ENCODE measurements at places on chromosomes 11 and 22.

DNA sequence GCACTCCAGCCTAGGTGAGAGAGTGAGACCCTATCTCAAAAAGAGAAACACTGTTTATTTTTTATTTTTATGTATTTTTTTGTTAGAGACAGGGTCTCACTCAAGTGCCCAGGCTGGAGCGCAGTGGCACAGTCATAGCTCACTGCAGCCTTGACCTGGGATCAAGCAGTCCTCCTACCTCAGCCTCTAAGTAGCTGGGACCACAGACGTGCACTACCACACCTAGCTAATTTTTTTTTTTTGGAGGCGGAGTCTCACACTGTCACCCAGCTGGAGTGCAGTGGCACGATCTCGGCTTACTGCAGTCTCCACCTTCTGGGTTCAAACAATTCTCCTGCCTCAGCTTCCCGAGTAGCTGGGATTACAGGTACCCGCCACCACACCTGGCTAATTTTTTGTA lies 6.4 kb downstream of the RBX1 start:
- no peak for DNase-seq

- DNase-seq: no peak
Observed at GRCh38 chr11:117841551-117842031, 17.0 kb upstream of the FXYD2 start.

GRCh38 chr11:10295064-10295901 lies 1.3 kb upstream of the SBF2 start:
- DNase-seq: no peak

- no peak for DNase-seq
Observed at GRCh38 chr22:24591286-24591830, 1.5 kb downstream of the LRRC75B start.

DNA sequence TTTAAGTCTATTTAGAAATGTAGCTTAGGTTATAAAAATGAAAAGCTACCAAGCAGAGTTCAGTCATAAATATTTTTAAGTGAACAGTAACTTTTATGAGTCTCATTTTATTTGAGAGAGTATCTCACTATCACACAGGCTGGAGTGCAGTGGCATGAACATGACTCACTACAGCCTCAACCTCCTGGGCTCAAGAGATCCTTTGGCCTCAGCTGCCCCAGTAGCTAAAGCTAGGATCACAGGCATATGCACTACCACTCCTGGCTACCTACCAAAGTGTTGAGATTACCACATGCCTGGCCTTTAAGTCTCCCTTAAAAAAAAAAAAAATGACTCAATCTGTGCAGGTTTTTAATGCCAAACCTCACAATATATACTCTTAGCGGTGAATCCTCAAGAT lies 34.7 kb upstream of the CLNS1A start:
- DNase-seq: no peak

DNA sequence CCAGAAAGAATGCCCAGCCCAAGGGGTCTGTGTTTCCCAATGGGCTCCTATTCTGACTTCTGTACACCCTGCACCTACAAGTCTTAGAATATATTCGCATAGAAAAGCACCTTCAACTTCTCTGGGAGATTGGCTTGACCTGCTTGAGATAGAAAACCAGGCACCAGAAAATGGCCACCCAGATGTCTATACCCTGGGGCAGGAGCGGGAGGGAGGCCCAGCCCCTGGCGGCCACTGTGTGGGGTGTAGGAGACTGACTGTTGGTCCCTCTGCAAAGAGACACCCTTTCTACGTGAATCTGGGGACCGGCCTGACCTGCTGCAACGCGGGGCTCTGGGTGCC lies 8.5 kb downstream of the DENND6B start:
- DNase-seq: no peak

DNA sequence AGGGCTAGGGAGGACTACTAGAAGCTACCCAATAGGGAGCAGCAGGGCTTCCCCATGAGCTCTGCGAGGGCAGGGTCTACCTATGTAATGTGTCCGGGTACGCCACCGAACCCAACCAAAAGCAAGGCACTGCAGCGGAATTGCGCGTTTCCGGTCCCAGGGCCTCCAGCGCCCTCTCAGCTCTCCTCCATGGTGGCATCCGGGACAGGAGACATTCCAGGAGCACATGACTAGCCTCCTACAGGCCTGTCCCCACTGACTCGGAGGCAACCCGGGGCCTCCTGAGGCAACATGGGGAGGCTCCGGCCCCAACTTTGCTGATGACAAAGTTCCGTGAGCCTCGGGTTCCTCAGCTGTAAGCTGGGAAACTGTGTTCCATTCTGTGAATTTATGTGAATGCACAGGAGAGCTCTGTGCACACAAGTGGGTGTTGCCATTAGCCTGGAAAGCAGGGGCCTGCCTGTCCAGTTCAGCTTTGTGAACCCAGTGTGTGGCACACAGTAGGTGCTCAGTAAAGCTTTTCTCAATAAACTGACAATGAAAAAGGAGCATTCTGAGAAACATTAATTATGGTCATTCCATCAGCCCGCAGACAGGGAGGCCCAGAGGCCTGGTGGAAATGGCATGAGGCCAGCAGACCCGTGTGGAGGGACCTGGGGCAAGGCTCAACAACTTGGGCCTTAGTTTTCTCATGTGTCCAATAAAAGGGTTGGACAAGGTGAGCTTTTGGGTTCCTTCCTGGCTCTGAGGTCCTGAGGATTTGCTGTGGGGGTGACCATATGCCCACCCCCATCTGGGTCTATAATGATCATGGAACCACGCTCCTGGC lies 50.3 kb downstream of the CHRDL2 start:
- DNase-seq: no peak

DNA sequence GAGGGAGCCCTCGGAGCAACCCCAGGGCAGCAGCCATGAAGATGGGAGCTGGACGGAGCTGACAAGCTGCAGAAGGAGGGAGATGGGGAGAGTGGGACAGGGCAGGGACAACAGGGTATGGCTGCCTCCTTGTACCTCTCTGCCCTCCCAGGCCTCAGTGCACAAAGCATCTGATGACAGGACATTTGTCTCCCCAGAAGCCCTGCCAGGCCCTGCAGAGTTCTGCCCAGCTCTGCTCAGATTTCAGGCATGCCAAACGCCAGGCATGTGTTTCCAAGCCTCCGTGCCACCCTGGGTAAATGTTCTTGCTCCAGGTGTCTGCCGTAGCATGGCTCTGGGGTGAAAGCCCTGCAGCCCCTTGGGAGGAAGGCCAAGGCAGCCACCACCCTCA lies 1.1 kb upstream of the IFITM10 start:
- DNase-seq: no peak

DNA sequence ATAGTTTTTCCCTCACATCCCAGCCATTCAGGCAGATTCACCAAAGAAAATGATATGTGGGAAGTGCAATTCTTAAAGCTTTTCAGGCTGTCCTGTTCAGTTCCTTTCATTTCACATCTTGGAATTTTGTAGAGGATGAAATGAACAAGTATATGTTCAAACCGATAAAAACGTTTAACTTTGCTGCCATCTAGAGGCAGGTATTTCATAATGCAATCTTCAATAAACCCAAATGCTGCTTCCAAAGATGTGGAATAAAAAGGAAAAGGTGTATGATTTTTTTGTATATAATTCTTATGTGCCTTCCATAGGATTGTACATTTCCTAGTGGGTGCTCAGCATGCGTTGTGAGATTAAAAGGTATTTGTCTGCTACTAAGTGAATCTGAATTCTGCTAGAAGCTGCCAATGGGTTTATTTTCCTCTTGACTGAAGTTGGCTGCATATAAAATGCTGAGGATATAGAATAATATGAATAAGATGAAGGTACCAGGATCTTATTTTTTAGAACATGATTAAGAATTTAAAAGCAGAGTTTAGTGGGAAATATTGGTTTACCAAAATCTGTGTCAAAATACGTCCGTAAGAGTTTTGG lies 199.3 kb downstream of the PGR start:
- peak; percentile 63 for DNase-seq

DNA sequence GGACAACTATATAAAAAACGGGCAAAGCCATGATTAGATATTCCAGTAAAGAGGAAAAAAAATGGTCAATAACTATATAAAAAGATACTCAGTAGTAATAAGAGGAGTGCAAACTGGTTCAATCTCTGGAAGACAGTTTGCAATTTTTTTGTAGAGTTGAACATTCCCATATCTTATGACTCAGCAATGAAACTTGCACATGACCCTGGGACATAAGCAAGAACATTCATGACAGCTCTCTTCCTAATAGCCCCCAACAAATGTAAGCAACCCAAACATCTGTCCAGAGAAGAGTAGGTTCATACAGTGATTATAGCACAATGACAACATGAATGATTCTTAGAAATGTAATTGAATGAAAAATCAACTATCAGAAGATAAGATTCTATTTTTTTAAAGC lies 21.8 kb upstream of the CSF2RB start:
- DNase-seq: no peak

- no peak for DNase-seq
Observed at GRCh38 chr11:130370845-130371590, 56.3 kb upstream of the ZBTB44 start.

- DNase-seq: peak; percentile 89
Observed at GRCh38 chr11:121112498-121113455, 11.7 kb downstream of the TECTA start.

GRCh38 chr22:27260087-27260698 lies 541.4 kb downstream of the MN1 start:
- DNase-seq: no peak

DNA sequence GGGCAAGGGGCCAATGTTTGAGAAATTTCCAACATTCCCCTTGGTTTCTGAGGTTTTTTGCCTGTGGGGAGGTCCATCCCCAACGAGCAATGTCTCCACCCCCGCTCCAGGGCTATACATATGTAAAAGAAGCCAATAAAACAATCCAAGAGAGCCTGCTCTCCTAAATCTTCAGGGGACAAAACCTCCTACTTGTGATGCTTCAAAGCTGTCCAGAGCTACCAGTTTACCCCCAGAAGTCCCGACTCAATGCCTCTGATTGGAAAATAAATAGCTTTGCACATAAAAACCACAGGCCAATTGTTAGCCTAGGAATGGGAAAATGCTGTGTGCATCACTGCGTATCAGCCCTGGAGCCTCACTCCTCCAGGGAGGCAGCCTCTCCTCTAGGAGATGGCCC lies 66.0 kb upstream of the PAX6 start:
- no peak for DNase-seq

DNA sequence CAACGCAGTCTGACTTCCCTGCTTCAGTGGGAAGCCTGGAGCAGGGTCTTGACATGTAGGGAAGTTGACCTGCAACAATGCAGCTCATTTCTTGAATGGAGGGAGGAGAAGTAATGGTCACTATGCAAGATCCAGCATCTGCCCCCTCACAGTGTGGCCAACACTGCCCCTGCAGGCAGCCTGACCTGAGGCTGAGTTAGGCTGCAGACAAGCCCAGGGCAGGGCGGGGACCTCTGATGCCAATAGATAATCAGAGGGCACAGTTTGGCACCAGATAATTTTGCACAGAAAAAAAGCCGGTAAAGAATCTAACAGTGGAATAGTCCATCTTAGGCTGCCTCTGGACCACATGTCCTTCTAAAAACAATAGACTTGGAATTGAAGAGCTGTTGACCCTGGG lies 182.3 kb downstream of the DSCAML1 start:
- peak; percentile 49 for DNase-seq

GRCh38 chr11:14748090-14748489 lies 104.5 kb downstream of the PDE3B start:
- DNase-seq: no peak

DNA sequence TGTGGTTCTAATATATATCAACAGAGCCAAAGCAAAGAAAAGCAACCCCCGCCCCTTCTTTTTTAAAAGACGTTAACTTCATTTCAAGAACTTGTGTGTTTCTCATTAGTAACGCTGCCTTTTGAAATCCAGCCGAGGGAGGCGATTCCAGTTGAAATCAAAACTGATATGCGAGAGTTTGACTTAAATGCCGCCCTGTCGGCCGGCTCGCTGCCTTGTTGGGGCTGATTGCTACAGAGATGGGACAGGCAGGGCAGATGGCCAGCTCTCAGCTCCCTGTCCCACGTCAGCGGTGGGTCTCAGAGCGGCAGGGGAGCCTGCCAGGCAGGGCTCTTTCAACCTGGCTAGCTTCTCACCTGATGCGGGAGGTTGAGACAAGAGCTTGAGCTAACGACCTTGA lies 51.9 kb upstream of the ALX4 start:
- no peak for DNase-seq

DNA sequence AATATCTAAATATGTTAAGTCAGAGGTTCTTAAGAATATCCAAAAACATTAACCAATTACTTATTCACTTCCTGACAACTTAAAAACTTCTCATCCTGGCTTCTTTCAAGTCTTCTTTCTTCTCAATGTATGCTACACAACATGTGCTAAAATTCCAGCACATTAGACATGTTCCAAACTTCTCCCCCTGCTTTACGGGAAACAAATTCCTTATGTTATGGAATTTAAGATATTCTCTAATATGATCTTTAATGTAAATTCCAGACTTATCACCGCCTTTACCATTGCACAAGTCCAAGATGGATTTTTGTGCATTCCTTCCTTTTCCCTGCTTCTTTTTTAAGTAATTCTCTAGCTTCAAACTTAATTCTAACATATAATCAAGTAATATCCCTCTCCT lies 964.5 kb upstream of the CHORDC1 start:
- no peak for DNase-seq

- DNase-seq: no peak
Observed at GRCh38 chr11:26792941-26793340, 71.1 kb upstream of the SLC5A12 start.

DNA sequence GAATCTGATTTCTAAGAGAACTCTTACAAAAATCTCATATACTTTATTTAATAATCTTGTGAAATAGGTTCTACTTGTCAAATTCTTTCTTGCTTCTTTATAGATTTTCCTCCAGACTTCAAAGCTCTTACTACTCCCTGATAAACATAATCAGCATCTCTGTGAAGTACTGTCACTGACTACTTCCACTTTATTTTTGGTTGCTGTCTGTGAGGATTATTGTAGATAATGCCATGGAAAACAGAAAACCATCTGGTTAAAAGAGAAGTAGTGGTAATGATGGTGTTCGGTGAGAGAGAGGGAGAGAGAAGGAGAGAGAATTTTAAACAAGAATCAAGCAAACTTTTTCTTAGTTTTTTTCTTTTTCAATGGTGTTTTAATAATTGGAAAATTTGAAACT lies 152.3 kb downstream of the TMEM135 start:
- no peak for DNase-seq

DNA sequence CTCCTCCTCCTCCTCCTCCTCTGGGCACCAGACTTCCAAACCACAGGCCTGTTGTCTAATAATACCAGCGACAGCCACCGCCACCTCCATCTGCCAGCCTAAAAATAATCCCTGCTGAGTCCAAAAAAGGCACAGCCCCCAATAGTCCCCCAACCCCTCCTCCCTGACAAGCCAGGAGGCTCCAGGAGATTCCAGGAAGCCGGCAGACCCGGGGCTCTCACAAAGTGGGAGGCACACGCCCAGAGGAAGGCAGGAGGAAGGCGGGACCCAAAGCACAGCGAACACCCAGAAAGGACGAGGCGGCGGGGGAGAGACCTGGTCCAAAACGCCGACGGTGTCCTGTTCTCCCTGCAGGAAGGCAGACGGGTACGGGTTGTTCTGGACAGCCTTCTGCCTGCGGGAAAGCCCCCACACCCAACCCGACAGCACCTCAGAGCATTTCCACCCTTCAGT lies 5.9 kb downstream of the IGSF9B start:
- no peak for DNase-seq

Measured in mesendoderm (in vitro differentiated cells).